ENCODE measurements at places on chromosomes 7 and 10.

DNA sequence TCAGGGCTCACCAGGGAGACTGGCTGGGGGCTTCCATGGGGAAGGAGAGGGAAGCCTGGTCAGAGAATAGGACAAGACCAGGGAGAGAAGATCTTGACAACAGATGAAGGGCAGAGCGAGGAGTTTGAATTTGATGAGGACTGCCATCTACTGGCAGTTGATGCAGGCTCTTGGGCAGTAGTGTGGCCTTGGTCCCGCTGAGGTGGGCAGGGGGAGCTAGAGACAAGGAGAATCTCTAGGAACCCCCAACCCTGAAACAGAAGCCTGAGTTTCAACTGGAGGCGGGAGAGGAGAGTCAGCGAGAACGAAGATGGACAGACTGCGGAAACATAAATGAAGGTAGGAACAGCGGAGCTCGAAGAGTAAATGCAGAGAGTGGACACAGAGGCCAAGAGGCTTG lies 81.0 kb downstream of the PPP1R3C start:
- peak; percentile 52 for DNase-seq

DNA sequence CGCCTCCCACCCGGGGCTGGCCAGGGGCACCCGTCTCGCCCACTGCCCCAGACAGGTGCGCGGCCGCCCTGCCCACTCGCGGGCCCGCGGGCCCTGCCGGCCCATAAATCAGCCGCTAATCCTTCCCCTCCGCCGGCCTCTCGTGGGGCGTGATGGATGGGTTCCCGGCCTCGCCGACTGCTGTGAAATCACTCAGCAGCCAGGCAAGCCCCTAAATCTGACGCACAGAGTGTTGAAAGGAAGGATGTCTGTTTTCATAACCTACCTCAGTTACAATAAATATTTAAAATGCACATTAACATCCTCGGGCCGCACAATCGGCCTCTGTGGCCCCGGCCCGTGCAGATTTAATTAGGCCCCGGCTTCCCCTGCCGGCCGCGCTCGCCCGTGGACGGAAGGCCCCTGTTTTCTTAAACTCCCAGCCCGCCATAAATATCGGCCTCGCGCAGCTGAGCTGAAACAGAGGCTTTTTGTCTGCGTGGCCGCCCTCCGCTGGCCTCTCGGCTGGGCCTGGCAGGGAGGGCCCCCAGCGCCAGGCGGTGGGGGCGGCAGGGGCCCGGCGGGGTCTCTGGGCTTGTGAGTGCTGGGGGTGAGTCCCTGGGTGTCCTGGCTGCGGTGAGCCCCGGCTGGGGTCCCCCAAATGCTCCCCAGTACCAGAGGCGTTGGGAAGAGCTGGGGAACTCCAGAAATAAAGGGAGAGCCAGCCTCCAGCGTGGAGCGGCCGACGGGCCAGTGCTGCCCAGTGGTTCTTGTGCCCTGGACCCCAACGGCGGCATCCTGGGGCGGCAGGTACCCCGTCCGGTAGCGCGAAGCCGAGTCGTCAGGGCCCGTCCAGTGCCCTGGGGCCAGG lies 90.7 kb downstream of the UNCX start:
- no peak for DNase-seq

DNA sequence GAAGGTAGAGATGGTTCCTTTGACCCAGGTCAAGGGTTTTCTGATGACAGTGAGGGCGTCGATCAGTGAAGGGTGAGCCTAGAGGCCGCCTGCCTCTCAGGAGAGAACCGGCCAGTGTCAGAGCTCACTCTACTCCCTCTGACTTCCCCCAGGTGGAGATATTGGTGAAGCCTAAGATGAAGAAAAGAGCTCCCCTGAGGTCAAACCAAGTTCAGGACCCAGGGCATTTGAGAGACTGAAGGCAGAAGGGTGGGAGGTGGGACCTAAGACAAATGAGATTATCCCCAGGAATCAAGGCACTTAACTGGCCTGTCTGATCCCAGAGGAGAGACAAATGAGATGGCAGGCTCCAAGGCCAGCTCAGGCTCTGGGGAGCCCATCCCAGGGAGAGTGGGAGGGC lies 104.7 kb downstream of the CDH23 start:
- DNase-seq, result no peak

- DNase-seq, result no peak
Observed at GRCh38 chr10:44053391-44053790, 331.5 kb downstream of the CXCL12 start.

DNA sequence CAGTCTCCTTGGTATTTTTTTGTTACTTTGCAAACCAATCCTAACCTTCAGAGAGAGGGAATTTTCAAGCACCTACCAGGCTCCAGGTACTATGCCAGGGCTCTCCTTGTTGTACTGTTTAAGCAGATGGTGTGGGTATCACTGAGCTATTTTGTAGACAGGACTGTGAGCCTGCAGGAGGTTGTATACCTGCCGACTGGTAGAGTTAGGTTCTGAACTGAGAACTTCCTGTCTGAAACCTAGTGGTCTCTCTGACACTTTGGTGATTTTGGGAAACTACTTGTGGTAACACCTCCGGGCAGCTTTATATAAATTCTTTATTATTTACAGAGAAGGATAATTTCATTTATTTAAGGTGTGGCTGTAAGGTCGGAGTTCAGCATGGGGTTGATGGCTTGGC lies 4.6 kb downstream of the ZNF853 start:
- no peak for DNase-seq

- DNase-seq, result no peak
Observed at GRCh38 chr10:96688789-96689188, 31.5 kb downstream of the PIK3AP1 start.

DNA sequence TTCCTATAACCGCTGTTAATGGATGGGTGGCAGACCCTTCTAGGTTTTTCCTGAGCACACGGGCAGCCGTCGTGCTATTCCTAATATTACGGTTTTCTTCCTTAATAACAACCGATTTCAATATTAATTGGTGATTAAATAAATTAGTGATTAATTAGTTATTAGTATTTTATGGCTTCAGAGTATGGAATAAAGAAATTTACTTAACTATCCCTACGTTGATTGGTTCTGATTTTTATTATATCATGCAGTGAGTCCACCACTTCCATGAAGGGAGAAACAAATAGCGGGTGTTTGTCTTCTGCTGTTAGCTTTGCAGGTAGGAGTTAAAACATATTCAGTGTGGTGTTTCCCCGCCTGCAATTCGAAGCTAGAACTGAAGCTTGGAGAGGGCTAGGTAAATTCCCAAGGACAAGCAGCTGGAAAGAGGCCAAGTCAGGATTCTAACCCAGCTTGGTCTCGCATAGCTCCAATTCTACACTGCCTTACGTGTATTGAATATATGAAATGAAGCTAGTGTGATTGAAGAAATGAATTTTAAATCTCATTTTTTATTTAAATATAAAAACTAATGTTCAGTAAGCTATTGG lies 928 bp upstream of the CSTF2T start:
- peak; percentile 15 for DNase-seq

DNA sequence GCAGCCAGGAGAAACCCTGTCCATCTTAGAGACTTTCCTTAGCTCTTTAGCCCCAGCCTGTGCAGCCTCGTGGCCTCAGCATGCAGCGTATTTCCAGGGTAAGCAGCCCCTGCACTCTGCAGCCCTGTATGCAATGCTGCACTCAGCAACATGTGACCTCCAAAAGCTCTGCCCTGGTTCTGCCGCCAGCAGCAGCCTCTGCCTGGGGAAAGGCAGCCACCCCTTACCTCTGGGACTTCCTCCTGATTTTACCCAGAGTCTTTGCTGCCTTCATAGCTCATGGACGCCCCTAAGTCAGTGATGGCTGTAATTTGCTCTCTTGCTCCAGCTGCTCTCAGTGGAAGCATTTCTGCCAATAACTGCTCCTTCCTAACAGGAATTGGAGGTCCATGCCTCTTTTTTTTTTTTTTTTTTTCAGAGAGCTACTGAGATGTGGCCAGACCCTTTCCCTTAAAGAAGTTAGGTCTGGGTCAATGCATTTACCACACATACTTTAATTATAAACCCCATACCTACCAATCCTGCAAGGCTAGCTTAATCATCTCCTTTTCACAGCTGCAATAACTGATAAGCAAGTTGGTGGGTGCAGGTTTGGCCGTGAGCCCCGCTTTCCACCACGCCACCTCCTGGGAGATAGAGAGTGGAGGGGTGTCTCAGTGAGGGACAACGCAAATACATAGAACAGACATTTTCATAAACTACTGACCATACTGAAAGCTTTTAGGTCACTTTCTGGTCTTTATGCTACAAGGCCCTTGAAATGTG lies 71.7 kb downstream of the RAMP3 start:
- DNase-seq, result no peak

DNA sequence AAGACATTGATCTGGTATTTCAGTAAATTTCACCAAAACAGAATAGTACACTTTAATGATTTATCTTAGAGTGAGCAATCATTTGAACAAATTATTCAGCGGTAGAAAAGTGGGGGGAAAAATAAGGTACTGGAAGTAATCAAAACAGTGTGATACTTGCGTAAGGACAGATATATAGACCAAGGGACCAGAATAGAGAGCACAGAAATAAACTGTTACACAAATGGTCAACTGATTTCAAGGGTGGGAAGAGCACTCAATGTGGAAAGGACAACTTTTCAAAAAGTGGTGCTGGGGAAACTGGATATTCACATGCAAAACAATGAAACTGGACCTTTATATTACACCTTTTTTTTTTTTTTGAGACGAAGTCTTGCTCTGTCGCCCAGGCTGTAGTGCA lies 119.9 kb downstream of the NRBF2 start:
- DNase-seq, result no peak

DNA sequence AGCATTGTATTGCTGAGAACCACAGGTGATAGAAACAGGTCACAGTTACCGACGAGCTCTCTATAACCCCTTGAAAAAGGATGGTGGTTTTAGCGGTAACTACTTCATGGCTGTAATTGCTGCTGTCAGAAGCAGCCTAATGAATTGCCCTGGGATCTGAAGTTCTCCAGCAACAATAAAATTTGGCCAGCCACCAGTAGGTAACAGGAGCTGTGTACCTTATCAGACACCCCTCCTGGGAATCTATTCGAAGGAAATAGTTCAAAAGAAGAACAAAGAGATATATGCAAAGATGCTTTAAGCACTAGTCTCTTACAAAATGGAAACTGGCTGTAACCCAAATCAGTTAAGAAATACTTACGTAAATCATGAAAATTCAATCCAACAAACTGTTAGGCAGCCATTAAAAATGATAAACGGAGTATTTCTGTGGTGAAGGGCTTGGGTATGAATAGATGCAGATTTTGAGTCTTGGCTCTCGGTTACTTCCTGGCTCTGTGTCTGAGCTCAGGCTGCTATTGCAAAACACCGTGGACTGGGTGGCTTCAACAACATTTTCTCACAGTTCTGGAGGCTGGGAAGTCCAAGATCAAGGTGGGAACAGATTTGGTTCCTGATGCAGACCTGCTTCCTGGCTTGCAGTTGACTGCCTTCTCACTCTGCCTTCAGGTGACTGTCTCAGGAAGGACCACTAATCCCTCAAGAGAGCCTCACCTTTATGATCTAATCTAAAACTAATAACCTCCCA lies 1.6 kb downstream of the MSRB2 start:
- DNase-seq, result no peak

DNA sequence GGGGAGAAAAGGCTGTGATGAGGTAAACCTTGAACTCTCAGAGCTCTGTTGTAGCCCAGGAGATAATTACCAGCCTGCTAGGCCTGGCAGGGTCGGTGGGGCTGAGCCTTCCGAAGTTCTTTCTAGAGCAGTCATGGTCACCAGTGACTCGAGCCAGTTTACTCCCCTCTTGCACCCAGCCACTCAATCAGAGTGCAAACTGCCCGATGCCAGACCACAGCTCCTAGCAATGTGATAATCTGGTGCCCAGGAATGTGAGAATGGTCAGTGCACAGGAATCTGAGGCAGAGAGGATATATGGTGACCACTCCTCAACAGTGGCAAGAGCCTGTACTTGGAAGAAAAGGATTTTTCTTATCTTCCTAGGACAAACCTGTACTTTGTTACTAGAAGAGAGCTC lies 46.4 kb upstream of the KMT2E start:
- no peak for DNase-seq

GRCh38 chr10:126609566-126609965 lies 60.9 kb downstream of the C10orf90 start:
- DNase-seq, result no peak

DNA sequence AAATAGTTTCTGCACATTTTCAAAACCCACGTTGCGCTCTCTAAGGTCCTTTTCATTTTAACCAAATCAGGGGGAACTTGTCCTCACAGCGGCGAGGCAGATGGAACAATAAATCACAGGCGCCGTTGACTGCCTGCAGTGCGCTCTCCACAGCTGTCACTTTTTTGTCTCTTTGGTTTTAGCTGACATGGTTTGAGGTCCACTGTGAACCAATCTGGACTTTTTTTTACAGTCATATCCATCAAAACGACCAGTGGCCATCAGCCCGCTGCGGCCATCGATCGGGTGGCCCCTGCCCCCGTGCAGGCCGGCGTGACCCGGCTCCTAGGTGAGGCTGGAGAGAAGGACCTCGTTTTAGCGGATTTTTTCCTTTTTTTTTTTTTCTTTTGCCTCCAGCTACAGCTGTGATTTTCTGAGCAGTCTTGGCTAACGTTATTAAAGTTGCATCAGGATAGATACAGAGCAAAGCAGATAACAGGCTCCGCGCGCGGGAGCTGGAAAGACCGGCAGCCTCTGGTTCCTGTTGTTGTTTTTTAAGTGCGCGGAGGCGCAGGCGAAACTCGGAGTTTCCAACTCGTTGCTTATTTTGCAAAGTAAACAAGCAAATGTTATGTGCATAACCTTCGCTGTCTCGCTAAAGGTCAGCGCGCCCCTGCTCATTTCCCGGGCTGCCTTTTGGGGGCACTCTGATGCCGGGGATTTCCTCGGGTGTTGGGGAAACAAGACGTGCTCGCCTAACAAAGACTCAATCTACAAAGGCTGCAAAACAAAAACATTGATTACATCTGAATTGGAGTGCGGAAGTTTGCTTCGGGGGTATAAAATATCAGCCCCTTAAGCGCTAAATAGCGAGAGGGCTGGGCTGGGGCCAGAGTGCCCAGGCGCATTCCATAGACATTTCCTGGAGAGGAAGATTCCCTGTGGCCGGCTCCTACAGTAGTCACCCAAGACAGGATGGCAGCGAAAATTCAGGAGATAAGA lies 414.8 kb upstream of the MKI67 start:
- DNase-seq, result peak; percentile 30

DNA sequence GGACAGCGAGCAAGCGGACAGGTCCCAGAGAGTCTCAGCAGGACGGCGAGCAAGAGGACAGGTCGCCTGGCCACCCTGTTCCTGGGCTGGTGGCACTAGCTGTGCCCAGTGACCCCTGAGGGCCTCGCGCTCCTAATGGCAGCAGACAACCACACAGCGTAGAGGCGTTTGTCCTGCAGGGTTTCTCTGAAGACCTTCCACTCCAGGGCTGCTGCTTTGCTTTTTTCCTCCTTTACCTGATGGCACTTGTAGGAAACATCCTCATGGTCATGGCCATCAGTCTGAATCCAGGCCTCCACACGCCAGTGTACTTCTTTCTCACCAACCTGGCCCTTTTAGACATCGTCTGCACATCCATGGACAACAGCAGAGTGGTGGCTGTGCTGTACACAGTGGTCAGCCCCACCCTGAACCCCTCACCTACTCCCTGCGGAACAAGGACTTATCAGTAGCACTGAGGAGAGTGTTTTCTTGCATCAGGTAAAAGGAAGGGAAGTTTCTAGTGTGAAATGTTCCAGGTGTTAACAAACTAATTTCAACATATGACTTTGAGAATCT lies 27.4 kb downstream of the SCART1 start:
- DNase-seq, result no peak

GRCh38 chr7:94031865-94032264 lies 27.7 kb upstream of the BET1 start:
- DNase-seq, result no peak

GRCh38 chr10:84698989-84699388 lies 370.6 kb downstream of the CCSER2 start:
- DNase-seq, result no peak
